ENCODE measurements at places on chromosomes 5 and 9.

DNA sequence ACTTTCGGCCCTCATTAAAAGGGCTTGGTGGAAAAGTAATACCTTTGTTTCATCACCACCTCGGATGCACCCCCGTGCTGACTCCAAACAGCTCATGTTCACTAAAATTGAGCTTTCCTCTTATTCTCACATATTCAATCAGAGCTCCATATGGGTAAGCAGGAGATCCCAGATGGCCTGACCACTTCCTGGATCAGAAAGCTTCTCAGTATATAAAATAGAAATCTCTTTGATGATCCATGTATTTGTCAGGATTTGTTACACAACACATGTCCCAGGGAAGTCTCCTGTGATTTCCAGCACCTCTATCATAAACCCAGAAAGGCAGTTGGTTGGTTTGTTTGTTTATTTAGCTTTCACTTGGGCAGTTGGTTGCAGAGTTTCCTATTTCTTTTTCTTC lies 402.0 kb downstream of the MLLT3 start:
- no peak for DNase-seq

DNA sequence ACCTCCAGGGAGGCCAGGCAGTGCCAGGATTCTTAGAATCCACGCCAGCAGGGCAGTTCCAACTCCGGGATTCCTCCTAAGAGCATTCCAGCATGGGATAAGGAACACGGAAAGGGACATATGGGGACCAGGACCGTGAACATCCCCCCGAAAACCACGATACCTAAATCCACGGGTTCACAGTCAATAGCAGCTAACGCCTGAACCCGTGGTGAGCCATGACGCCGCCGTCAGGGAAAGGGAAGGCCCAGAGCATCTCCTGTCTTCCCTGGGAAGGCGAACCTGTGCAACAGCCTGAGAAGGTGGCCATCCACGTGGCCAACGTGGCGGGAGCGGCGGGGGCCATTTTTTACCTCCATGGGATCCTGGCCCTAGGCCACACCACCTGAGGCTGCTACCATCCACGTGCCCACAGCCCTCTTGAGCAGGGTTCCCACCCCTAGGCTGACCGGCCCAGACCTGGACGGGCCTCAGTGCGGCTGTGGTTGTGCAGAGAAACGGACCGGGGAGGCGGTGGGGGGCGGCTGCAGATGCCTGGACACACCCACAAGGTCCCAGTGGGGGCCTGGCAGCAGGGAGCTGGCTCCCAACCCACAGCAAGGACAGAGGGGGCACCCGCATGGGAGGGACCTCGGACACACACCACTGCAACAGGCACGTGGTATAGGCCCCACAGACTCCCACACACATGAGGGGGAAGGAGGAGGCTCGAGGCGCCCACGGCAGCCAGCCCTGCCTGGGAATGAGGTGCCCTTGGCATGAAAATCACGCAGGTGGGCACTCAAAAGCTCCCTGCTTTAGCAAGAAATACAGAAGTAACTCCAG lies 42.8 kb downstream of the SLC12A7 start:
- DNase-seq: no peak

GRCh38 chr5:173953528-173954090 lies 35.4 kb upstream of the C5orf47 start:
- no peak for DNase-seq

- no peak for DNase-seq
Observed at GRCh38 chr9:87350915-87351314, 146.8 kb upstream of the DAPK1 start.

GRCh38 chr5:68522863-68523262 lies 307.3 kb downstream of the PIK3R1 start:
- DNase-seq: no peak

GRCh38 chr9:86434039-86434726 lies 80.0 kb upstream of the TUT7 start:
- DNase-seq: no peak

- no peak for DNase-seq
Observed at GRCh38 chr9:4955836-4956235, 29.2 kb upstream of the JAK2 start.

DNA sequence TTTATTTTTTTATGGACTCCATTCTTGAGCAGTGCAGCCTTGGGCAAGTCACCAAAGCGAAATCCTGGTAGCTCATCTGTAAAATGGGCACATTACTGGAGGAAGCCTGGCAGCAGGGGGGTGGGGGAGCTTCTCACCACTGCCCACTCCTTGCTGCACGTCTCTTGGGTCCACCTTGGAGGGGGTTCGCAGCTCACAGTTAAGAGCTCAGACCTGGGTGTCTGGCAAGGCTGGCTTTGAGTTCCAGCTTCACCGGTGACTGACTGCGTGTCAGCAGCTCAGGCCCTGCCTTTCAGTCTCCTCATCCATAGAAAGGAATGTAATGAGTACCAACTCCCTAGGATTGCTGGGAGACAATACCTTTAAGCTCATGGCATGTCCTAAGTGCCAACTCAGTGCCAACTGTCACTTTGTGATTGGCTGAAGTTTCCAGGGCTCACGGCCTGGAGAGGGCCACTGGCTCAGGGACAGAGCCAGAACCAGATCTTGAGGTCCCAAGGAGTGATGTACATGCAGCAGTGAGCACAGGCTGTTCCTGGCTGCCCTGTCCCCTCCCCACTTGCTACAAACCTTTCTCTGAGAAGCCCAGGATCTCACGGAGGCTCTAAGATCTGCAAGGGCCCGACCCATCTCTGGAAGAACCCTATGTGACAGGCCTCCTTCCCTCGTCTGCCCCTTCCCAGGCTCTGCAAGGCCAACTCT lies 72.9 kb downstream of the C9orf50 start:
- DNase-seq: no peak

GRCh38 chr9:36823466-36823865 lies 210.6 kb downstream of the PAX5 start:
- DNase-seq: no peak

GRCh38 chr9:137169896-137170358 lies at the start of gene LRRC26:
Gene LRRC26 (minus strand): TSS chr9:137170051. CDS start chr9:137169943, 108 bp downstream.
- no peak for DNase-seq

DNA sequence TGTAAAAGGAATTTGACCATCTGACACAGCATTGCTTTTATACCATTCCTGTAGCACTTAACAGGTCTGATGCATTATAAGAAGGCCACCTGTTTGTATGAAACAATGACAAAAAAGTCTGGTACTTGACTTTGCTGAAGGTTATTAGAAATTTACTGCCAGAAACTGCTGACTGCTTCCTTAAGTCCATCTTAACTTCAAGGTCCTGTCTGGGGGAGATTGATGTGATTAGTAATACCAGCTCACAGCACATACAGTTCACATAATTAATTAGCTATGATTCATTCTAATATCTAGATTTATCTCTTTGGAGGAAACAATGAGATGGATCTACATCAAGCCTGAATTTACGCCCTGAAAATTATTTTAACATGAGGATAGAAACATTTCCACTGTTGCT lies 49.6 kb upstream of the TEK start:
- DNase-seq: no peak

DNA sequence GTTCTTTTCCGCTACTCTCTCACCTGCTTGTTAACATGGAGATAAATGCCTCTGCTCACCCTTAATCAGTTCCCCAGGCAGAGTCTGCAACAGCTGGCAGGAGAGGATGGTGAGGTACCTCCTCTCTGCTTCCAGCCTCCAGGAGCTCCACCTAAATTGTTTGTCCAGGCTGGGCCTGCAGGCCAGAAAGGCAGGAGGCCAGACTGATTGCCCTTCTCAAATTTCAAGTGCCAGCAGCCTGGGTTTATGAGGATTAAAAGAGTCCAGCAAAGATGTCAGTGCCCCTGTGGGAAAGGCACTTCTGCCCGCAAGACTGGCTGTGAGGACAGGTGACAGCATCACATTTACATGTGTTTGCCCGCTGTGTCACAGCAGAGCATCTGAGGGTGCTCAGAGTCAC lies 19.8 kb downstream of the CORO2A start:
- no peak for DNase-seq

DNA sequence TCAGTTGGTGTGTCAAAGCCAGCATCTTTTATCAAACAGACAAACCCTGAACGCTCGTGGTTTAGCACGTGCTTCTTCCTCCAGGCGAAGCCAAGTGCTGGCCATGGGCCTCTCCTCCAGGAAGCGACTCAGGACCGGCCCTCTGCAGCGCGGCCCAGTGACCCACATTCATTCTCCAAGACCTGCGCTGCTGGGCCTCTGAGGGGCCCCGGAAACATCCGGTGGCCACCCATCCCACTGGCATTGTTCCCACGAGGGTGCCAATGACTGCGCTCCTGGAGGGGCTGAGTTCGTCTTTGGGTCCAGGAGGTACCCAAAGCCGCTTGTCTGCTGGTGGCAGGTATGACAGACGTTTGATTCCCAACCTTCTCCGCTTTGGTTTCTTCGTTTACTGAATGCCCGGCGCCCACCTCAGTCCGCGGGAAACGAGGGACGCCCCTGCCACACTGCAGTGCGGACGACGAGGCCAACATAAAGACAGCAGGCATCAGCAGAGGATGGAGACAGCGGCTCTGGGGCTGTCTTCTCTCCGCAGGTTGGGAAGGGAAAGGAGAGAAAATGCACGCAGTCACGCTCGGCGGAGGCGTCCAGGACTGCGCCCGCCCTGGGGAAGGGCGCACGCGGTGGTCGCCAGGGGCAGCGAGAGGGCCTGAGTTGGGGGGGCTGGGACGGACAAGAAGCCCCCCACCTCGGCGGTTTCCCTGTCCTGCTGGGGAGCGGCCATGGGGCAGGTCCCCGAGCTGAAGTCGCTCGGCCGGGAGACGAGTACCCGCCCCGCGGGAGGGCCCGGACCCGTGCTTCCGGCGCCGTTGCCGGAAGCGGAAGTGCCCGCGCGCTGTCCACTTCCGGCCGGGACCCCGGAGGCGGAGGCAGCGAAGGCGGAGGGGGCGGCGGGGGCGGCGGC lies at the start of gene EXOC3:
EXOC3 (plus strand) TSS at position 842 of the 904 bp plus-strand sequence. CDS start 3,030 bp downstream, outside the sequence.
- no peak for DNase-seq

- DNase-seq: no peak
Observed at GRCh38 chr5:31096238-31096865, 97.1 kb upstream of the CDH6 start.

DNA sequence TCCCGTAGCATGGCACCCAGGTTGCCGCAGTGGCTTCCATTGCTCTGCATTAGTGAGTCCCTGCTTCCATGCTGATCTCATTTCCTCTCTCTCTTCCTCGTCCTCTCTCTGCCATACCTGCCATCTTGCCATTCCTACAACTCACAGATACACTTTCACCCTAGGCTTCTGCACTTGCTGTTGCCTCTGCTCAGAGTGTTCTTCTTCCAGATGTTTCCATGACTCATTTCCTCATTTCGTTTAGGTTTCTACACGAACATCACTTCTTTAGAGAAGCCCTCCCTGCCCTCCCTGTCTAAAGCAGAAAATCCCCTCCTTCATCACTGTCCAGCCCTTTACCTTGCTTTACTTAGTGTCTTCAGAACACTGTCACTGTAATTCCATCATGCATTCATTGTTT lies 115.2 kb upstream of the WWC1 start:
- DNase-seq: no peak

- no peak for DNase-seq
Observed at GRCh38 chr9:137042751-137043727, 2.9 kb downstream of the NPDC1 start.
